Panc1 (cell line): ENCODE measurements at places on chromosomes 12 and 14. TPM values are rescaled to one million over a fixed set of nuclear protein-coding genes. Genes with fewer than 3 reads are reported as not detected.

The TRMT5 gene
- 14.9 TPM for total RNA-seq

The BCDIN3D gene
- 4.8 TPM for total RNA-seq

GRCh38 chr12:127559349-127560040 is 707.5 kb upstream of the TMEM132C start:
- DNase-seq, result no peak

The LRTM2 gene
- total RNA-seq, result not detected

The GSC gene
- total RNA-seq, result not detected

GRCh38 chr12:24661657-24662096 is 287.2 kb downstream of the BCAT1 start:
- no peak for DNase-seq

DNA sequence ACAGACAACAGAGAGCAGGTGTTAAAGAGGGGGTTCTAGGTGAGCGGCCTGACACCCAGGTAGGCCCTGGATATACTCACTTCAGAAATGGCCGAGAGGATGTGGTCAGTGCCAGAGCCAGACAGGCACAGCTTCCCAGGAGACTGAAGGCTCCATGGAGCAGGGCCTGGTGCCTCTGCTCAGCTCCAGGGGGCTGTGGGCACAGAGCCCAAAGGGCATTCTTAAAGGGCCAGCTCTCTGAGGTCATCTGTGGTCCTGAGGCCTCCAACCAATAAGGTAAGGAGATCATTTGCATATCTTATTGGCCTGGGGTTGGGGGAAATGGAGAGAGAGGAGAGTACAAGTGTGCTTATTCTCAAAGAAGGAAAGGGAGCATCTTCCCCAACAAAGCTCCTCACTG is 9.7 kb upstream of the PCK2 start:
- DNase-seq, result no peak

The LARP4 gene
- total RNA-seq, result 92.7 TPM

The EIF2S3B gene
- 0.28 TPM for total RNA-seq

DNA sequence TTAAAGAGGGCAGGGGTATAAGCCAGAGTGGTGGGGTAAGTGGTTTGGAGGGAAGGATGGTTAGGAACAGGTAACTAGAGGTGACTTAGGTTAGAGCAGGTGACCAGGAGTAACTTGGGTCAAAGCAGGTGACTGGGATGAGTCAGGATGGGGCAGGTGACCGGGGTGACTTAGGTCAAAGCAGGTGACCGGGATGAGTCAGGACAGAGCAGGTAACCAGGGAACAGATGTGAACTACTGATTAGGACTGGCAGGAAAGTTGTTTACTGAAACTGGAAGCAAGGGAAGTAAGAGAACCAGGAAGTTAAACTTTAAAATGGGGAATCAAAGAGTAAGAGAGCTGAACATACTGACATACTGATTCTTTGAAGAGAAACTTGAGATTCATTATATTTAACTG is 57.4 kb downstream of the FSCB start:
- DNase-seq, result no peak

- no peak for DNase-seq
Observed at GRCh38 chr14:99758121-99758821, 34.9 kb upstream of the EML1 start.

The MAP3K9 gene
- 12.1 TPM for total RNA-seq

The TEX22 gene
- total RNA-seq, result 2.9 TPM

The NXPH4 gene
- total RNA-seq, result 2.1 TPM

The ALG10B gene
- total RNA-seq, result 7.2 TPM

DNA sequence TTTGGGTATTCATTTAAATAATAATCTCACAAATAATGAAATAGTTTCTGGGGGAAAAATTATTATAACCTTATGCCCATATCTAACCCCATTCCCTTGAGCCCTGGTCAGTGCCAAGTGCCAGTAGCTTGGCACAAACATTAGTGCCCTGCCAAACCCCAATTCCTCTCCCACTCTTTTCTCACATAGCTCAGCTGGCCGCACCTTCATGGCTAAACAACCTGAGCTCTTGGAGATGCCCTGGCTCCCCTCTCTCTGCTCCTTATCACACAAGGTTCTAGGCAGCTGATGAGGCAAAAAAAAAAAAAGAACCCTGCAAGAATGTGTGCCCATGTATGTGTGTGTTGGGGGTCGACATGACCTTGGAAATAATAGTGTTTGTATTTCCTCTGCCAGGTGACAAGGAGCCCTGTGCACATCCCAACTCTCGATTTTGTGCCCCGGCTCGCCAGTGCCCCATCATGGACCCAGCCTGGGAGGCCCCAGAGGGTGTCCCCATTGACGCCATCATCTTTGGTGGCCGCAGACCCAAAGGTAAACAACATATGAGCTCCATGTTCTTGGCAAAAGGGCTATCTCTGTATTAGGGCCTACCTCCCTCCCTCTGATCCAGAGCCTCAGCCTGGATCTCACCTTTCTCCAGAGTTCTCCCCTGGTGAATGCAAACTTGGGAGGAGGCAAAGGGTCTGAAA is 8.4 kb downstream of the PCK2 start:
- no peak for DNase-seq

DNA sequence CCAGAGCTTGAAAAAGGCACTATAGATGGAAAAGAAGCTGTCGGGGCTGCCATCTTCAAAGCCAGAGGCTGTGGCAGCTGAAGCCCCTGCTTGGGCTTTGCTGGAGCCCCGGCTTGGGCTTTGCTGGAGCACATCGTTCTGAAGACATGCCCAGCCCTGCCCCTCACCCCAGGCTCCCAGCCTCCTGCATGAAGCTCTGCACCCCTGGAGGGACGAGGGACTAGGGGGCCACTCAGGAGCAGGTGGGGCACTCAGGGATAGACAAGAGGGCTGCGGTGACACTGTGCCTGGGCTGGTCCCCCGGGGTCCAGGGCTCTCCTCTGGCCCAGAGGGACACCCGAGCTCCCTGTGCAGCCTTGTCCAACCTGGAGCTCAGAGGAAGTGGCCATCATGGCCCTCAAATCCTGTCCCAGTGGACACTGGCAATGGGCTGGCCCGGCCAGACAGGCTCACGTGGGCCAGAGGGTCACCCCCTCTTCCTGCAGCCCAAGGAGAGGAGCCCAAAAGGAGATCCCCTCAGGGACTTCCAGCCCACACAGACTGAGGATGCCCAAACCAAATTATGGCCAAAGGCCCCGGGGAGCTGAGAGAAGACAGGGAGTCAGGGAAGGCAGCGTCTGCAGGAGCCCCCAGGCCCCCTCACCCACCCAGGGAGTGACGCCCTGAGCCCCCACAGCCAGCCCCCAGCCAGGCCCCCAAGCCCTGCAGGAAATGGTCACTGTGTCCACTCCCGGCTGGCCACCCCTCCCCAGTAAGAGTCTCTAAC is 23.1 kb upstream of the C14orf180 start:
- DNase-seq, result no peak

The NKX2-1 gene
- total RNA-seq, result 0.13 TPM

DNA sequence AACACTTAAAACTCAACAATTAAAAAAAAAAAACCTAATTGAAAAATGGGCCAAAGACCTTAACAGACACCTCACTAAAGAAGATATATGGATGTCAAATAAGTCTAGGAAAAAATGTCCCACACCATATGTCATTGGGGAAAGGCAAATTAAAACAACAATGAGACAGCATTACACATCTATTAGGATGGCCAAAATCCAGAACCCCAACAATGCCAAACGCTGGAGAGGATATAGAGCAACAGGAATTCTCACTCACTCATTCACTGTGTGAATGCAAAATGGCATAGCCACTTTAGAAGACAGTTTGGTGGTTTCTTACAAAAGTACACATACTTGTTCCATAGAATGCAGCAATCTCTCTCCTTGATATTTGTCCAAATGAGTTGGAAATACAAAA is 173.7 kb downstream of the SLC25A21 start:
- DNase-seq, result no peak

GRCh38 chr12:124114316-124114715 is 141.3 kb downstream of the ZNF664 start:
- no peak for DNase-seq

The RASSF8 gene
- total RNA-seq, result 103 TPM

- DNase-seq, result no peak
Observed at GRCh38 chr12:62305778-62306177, 45.6 kb downstream of the USP15 start.

DNA sequence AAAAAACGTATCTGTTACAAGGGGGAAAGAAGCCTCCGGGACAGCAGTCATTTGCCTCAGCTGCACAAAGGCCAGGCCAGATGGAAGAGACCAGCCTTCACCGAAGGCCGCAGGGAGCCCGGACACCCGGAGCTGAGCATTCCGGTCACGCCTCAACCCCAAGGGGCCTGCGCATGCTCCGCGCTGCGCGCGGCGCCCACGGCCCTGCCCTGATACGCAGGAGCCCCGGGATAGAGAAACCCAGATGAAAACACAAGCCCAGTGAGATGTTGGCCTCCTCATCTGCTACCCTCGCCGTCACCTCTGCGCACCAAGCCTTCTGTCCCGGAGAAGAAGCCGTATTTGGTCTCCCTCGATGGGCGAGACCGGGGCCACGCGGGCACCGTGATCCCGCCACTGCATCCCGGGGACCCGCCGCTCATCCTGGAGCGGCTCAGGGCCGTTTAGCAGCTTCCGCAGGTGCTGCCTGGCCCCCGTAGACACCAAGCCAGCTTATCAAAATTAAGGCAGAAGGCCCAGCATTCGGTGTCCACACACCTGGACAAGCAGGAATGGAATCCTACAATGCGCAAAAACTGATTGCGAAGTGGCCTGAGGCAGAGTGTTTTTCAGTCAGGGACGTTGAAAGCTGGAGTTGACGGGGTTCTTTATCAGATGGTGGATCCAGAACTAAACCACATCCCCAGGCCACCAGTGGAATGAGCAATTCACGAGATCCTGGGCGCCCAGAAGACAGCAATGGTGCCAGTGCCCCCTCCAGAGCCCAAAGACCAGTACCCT is 2.6 kb downstream of the OR8S1 start:
- DNase-seq, result no peak

The TCTN2 gene
- total RNA-seq, result 14.7 TPM

GRCh38 chr12:90290980-90291975 is 582.6 kb upstream of the ATP2B1 start:
- DNase-seq, result no peak

DNA sequence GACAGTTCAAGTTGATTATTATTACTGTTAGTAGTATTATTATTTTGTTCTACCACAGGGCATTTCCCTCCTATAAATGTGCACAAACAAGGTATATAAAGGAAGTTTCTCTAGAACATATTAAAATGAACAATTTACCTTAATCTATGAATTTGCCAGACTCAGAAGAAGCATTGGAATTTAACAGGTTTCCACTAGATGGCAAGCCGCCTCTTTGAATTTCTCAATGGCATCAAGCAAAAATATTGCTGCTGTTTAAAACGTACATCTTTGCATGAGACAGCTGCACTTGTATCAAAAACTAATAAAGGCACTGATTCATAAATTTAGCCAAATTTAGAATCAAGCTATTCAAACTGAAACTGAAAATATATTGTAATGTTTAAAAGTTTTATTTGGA is 34.6 kb upstream of the MIS18BP1 start:
- no peak for DNase-seq

GRCh38 chr12:64890873-64891468 is 66.5 kb downstream of the TBC1D30 start:
- peak; percentile 50 for DNase-seq

DNA sequence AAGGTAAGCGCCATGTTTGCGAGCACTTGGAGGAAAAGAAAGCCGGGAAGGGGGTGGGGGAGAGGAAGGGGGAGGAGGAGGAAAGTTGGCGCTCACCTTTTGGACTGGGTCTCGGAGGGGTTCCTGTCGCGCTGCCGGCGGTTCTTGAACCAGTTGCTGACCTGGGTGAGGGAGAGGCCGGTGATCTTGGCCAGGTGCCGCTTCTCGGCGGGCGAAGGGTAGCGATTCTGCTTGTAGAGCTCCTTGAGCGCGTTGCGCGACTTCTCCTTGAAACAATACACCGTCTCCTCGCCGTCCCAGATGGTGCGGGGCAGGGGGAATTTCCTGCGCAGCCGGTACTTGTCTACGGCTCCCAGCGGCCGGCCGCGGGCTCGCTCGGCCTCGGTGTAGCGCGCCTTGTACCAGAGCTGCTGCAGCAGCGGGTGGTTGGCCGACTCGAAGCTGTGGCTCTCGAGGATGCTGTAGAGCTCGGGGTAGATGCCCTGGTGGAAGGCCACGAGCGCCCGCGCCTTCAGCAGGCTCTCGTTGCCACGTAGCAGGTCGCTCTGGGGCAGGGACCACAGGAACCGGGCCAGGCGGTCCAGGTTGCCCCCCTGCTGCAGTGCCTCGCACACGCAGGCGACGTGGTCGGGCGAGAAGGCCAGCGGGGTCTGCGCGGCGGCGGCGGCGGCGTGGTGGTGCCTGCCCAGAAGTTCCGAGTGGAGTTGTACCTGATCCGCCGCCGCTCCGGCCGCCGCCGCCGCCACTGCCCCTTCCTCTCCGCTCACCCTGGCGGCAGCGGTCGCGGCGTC is 840 bp downstream of the SIX4 start:
- no peak for DNase-seq

GRCh38 chr14:68249661-68250451 is 430.3 kb downstream of the RAD51B start:
- DNase-seq, result no peak

DNA sequence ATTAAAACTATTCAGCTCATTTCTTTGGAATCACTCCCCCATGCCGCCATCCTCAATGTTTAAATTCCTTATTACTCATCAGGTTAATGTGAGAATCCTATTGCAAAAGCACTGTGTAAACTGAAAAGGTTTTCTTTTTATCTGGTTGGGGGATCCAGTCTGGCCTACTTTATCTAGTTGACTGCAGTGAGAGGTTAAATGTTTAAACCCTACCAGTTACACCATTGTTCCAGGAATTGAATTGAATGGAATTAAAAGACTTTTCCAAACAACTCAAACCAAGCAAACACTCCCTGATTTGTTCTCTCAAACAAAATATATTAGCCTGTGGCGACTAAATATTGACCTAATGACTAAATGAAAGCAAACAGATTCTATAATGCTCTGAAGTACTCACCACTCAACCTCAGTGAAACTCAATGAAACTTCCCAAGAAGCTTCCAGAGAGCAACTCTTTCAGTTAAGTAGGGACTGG is 100.5 kb downstream of the VEZT start:
- DNase-seq, result peak; percentile 87

DNA sequence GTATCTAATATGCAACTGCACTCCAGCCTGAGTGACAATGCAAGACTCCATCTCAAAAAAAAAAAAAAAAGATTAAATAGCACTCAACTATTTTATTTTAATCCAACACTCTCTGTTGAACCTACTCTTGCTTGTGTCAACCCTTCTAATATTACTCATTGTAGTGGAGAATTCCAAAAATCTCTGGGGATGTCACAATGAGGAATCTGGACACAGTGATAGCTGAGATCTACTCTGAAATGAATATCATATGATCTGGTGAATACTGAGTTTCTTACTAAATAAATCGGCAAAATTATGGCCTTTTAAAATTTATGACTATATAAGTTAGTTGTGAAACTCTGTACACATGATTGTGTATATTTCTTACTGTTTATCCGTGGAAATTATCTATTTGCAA is 418.2 kb downstream of the BCAT1 start:
- no peak for DNase-seq

- DNase-seq, result no peak
Observed at GRCh38 chr12:50077099-50077498, 8.0 kb upstream of the SMARCD1 start.

The TAS2R20 gene
- 0.95 TPM for total RNA-seq

The KERA gene
- not detected for total RNA-seq

The AKAP3 gene
- 0.26 TPM for total RNA-seq

- DNase-seq, result no peak
Observed at GRCh38 chr14:104869669-104870367, 4.8 kb downstream of the CEP170B start.

The CEBPE gene
- not detected for total RNA-seq

GRCh38 chr12:48151103-48151771 is 6.1 kb downstream of the ASB8 start:
- no peak for DNase-seq

The MEG3 gene
- 62.4 TPM for total RNA-seq

The IQSEC3 gene
- not detected for total RNA-seq

The WBP11 gene
- total RNA-seq, result 47.3 TPM

- no peak for DNase-seq
Observed at GRCh38 chr12:66945189-66945817, 266.4 kb upstream of the GRIP1 start.
